Upper lobe of right lung (tissue), 1 donor: ENCODE measurements at places on chromosomes 16 and 17. TPM values are rescaled to one million over a fixed set of nuclear protein-coding genes. Genes with fewer than 3 reads are reported as not detected.
A peak's percentile ranks its signal among the peaks of the same experiment; 100 is the strongest.

DNA sequence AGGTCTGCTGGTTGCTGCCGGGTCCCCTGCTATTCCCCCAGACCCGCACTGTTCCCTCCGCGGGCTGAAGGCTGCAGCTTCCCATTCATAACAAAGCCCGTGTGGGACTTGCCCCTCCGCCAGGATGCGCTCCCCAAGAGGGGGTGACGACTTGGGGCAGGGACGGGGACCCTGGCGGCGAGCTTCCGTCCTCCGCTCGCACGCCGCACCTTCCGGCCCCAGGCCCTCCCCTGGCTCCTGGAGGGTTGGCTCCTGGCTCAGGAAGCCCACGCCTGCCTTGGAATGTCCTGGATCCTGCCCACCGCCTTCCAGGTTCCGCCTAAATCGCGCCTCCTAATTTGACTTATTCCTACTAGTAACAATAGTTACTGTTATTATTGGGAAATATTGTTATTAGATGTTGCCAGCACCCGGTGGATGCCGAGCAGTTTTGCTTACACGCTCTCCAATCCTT, 1.1 kb upstream of the TFAP4 start:
- peak; percentile 87 for DNase-seq

The TLCD2 gene
- 12.7 TPM for total RNA-seq

GRCh38 chr16:77961814-77962213, 60.5 kb upstream of the CLEC3A start:
- no peak for DNase-seq

DNA sequence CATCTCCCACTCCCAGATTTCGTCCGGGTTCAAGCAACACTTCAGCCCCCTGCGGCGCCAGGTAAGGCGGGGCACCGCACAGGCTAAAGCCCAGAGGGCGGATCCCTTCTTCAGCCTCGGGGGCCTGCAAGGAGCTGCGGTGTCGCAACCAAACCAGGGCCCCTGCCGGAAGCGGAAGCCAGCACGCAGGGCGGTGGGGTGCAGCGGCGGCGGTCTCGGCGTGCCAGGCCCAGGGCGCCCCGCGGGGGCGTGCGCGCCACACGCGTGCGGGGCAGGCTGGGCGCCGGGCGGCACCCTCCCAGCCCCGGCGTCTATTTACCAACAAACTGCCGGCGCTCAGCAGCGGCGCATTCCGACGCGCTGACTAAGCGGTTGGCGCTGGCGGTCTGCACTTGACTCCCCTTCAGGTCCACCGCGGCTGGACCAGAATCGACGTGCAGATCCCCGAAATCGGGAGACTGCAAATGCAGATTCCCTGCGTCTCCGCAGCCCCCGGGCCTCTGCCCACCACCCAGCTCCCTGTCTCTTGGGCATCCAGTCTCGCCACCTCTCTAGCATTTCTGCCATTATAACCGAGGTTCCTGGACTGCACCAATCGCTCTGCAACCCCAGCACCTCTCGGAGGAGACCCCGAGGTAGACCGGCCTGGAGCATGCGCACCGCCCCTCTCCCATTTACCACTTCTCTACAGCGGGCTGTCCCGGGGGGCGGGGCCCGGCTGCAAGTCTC, 421 bp upstream of the DLX4 start:
- peak; percentile 91 for DNase-seq

DNA sequence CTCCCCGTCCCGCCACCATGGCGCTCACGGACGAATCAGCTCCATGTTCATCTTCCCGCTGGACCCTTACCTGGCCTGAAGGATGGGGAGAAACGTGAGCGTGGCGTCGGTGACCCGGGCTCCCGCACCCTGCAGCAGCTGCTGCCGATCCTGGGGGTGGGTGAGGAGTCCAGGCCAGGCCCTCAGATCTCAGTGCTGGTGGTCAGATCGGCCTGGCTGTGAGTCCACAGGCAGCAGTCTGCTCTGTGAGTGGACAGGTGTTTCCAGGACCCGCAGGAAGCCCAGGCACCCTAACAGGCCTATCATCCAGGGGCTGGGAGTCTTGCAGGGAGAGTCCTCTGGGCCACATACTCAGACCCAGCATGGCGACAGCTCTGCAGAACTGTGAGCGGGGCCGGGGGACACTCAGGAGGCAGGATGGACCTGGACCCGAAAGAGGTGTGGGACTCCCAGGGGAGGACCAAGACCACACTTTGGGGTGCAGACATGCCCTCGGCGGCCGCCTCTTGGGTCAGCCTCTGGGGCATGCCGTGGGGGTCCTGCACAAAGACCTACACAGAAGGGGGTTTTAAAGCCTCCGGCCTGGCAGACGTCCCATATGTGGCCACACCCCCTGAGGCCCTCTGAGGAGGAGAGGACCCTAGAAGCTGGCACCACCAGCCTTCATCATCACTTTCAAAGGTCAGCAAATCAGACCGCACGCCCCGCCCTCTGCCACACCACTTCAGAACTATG, 27.2 kb upstream of the ZNF469 start:
- DNase-seq = peak; percentile 56

The CIITA gene
- total RNA-seq = 78.9 TPM

The DOC2A gene
- total RNA-seq = 2.6 TPM

GRCh38 chr16:87432330-87432915, 40.3 kb downstream of the MAP1LC3B start:
- no peak for DNase-seq

DNA sequence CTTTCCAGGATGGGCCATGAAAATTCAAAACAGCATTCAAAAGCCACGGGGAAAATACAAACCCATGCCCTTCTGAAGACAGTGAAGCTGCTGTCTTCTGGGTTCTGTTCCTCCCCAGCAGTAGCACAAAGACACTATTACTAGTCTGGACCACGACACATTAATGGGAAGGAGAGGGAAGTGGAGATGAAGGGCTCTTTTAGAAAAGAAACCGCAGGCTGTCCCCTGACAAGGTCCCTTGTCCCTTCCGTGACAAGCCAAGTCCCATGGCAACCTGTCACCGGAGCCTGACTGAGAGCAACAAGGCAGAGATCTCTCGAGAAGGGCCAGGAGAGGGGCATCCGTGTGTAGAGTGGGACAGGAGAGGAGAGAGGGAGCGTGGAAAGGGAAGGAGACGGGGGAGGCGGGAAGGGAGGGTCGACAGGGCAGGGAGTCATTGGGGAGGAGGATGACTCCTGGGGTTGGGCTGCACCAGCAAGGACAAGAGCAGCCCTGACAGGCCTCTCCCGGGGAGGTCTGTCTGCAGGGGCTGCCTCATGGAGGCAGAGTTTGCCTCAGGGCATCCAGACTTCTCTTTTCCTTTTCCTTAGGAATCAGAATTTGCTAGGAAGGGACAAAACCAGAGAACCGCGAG, 436.2 kb downstream of the SLC39A11 start:
- DNase-seq = no peak

DNA sequence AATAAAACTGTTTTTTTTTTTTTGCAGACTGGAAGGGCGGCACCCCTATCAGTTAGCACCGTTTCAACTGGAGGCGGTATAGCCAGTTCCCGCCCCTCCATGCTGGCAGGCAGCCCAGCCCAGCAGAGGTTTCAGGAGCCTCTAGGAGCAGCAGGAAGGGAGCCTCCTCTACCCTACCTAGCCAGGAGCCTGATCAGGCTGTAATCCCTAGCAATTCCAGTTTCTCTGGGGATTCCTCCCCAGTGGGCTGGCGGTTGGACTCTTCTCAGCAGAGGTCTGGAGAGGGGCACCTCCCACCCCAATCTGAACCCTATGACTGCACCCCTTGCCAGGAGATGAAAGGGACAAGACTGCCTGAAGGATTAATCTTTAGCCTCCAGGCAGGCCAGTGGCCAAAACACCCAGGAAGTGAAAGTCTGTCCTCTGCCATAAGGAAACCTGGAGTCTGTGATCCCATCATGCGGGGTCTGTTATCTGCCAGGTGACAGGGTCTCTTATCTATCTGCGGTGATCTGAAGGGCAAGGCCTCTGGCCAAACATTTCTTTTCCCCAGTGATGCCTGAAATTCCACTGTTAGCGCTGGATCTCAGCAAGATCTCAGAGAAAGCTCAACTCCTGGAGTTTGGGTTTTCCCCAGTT, 4.9 kb upstream of the CDH1 start:
- DNase-seq = peak; percentile 89

DNA sequence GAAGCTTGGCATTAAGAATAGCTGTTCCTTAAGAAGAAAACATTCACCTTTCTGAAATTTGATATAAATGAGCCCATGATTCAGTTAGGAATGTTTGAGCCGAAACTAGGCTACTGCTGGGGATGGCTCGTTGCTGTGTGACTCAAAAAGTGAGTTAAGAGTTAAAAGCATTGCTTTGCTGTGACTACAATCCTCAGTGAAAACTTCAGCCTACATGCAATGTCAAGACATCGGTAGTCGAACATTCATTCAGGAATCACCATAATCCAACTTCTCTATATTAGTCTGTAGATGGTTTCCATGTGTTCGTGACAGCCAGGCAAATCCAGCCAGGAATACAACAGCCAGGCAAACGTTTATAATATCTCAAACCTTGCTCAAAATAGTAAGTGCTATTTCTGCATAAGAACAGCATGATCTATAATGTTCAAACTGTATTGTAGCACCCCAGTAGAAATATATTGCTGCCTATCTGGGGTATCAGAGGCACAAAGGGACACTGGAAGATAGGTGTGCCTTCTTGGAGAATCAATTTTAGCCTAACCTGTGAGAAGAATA, 1225.1 kb downstream of the CDH8 start:
- DNase-seq = no peak
